Central memory CD4-positive, alpha-beta T cell (primary cell): ENCODE measurements at places on chromosomes 4 and X.
A peak's percentile ranks its signal among the peaks of the same experiment; 100 is the strongest.

- DNase-seq, result no peak
Observed at GRCh38 chrX:154298312-154298711, 2.7 kb downstream of the TKTL1 start.

GRCh38 chr4:62814510-62815047, 1594.7 kb downstream of the TECRL start:
- no peak for DNase-seq

DNA sequence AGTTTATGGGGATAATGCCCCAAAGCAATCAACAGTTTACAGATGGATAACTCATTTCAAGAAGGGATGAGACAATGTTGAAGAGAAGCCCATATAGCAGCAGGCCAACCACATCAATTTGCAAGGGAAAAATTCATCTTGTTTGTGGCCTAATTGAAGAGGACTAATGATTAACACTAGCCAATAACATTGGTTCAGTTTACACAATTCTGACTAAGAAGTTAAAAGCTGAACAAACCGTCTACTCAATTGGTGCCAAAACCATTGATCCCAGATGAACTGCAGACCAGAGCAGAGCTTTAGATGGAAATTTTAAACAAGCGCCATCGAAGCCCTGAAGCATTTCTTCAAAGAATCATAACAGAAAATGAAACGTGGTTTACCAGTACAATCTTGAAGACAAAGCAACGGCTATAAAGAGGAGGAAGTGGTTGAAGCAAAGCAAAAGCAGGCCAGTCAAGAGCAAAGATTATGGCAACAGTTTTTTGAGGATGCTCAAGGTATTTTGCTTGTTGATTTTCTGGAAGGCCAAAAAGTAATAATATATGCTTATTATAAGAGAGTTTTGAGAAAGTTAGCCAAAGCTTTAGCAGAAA, 20.5 kb upstream of the BLTP1 start:
- DNase-seq, result peak; percentile 47

DNA sequence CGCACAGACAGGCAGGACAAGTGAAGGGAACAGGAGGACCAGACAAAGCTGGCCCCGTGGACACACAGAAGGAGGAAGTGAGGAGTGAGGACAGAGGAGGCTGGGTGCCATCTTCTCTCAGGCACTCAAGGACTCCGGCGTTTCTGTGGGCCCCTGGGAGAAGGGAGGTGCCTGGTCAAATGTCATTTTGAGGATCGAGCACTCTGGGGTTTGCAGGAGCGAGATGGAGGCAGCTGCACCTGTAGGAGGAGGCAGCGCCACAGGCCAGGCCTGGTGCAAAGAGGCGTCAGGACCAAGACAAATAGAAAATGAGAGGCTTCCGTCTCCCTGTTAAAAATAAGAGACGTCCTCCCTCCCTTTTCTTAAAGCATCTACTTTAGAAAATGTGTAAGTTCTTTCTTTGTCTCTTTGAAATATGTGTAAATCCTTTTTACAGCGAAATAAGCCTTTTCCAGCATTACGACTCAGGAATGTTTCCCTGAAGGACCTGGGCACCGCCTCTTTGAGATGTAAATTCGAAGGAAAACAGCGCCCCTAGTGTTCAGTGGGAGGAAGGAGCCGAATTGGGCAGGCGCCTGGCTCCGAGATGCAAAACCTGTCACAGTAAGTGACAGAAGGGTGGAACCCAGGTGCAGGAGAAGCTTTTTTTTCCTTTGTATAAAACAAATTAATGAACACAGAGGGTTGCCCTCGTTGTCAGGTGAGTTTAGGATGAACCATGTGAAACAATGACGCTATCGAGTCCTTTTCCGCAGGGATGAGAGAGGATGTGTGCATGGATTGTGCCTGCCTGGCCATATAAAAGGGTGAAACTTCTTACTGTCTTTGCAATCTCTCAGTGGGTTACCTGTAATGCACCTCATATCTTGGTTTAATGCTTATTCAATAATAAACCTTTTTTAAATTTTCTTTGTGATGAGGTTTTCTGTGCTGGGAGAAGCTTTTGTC, 1.4 kb upstream of the C4orf50 start:
- DNase-seq, result no peak

- DNase-seq, result no peak
Observed at GRCh38 chrX:149877636-149878035, 3.3 kb upstream of the MAGEA8 start.

GRCh38 chr4:73608689-73609594, 11.3 kb downstream of the RASSF6 start:
- no peak for DNase-seq

GRCh38 chr4:165418073-165418472, 39.3 kb downstream of the CPE start:
- no peak for DNase-seq

DNA sequence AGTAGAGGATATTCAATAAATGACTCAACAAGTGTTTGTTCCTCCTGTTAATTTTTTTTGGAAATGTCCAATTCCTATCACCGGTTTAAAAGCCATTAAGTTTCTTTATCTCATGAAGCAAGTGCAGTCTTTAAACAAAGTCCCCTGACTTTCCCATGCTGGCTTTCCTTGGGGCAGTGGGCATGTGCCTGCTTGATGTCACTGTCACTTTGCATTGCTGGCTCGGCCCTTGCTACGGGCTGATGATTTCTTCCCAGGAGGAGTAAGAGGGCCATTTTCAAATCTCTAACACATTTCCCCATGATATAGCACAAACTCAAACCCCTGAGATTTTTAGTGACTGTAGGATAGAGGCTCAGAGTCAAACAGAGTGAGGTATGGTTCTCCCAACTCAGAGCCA, 275.8 kb upstream of the TENM3 start:
- no peak for DNase-seq

- no peak for DNase-seq
Observed at GRCh38 chrX:139831017-139831416, 101.8 kb downstream of the ATP11C start.

GRCh38 chr4:120824946-120825345, 97.6 kb downstream of the PRDM5 start:
- no peak for DNase-seq

DNA sequence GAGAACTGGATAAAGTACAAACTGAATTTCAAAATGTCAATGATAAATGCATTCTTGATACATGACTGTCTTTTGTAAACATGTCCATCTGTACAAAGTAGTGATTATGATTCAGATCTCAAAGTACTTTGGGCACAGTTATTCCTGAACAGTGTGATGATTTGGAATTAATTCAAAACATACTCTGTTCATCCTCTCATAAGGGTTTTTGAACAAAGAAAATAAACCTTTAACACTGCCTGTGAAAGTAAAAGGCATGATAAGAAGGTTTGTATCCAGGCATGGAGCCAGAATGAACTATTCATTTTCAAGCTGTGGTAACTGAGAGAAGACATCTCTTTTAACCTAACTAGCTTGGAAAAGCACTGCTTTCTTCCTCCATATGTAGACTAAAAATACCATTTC, 883 bp upstream of the KLHL4 start:
- DNase-seq, result no peak

- DNase-seq, result no peak
Observed at GRCh38 chrX:135697601-135698000, 15.8 kb upstream of the CT45A1 start.
